NCI-H526 treated with DMSO at 0.1 percent for 48 hours (cell line): ENCODE measurements at places on chromosomes 1 and 21.
A peak's percentile ranks its signal among the peaks of the same experiment; 100 is the strongest.

- no peak for DNase-seq
These were observed 547.4 kb downstream of the PTPRU start for GRCh38 chr1:29783508-29784275.

- DNase-seq: no peak
These were observed 233.6 kb upstream of the FMN2 start for GRCh38 chr1:239858057-239858456.

GRCh38 chr21:40373761-40374160 is 473.2 kb downstream of the DSCAM start:
- no peak for DNase-seq

DNA sequence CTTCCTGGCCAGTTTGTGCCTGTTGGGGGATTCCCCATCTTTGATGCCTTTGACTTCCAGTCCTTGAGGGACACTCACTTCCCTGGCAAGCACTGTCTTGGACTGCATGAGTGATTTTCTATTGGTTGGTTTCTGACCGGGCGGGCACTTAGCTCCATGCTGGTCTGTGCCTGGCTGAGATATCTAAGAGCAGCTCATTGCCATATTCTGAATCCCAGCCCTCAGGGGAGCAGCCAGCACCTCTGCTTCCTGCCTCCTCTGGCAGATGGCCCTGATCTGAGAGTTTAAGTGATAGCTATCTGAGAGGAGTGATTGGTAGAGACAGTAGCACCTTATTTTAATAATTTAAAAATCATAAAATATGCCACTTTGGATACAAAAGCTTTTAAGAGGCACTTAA is 52.5 kb downstream of the DISC1 start:
- no peak for DNase-seq

DNA sequence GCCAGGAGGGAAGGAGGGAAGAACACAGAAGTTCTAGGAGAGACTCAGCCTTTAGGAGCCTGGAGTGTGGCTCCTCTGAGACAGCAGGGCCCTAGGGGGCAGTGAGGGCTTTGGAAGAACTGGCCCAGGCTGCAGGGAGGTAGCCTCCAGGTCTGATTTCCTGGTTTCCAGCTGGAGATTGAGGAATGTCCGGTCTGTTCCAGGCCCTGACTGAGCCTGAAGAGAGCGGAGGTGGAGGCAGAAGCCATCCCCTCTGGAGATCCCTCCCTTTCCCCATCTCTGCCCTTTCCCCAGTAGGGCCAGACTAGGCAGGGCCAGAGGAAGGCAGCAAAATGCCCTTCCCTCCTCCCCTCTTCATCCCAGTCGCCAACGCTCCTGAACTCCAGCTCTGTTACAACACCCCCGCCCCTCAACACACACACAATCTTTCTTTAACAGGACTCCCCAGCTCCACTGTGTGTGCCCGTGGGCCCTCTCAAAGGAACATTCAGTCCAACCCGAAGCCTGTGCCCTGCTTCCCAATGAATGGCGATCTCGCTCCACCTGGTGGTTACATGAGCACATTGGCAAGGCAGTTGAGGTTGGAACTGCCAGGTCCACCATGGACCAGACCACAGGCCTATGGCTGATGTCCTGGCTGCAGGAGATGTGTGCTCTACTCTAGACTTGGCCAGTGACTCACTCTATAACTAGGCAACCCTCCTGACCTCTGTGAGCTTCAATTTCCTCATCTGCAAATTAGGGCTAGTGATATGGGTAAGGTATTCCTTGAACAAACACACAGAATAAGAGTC is 32.0 kb downstream of the MAP7D1 start:
- peak; percentile 88 for DNase-seq

- DNase-seq: no peak
These were observed 421.3 kb upstream of the ADGRL2 start for GRCh38 chr1:81379430-81379829.

GRCh38 chr21:39316729-39317128 is 3.3 kb upstream of the BRWD1 start:
- DNase-seq: no peak

GRCh38 chr21:36976228-36976861 is 9.9 kb upstream of the HLCS start:
- DNase-seq: no peak

DNA sequence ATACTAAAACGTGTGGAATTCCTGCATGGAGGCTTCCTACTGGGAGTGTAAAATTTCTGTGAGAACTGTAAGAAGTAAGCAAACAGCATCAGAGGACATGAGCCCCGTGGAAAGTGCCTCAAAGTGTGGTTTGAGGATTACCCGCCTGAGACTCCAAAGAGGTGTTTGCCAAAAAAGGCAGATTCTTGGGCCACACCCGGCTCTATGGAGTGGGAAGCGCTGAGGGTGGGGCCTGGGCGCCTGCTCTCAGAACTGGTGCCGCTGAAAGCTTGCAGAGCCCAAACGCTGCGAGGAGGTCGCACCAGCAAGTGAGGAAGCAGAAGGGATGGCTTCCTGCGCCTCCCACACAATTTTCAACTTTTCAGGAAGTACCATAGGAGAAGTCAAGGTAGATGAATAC is 43.0 kb upstream of the PSEN2 start:
- no peak for DNase-seq

GRCh38 chr1:234916840-234917239 is 211.8 kb downstream of the TOMM20 start:
- no peak for DNase-seq

DNA sequence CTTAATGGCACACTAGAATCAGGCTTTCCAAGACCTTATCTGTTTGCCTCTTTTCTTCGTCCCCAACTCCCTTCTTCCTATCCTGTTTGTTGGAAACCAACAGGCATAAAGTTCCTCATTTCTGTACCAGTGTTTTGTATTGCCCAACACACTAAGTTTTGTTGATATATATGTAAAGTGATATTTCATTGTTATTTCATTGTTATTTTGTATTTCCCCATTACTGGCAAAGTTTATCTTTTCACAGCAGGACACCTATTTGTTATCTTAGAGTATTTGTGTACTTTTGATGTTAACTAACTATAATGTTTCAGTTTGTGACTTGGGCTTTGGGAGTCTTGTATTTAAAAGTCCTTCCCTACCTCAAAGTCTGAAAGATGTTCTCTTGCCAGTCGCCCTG is 27.1 kb downstream of the FAM20B start:
- DNase-seq: no peak

- peak; percentile 21 for DNase-seq
These were observed 20.5 kb downstream of the TMEM51 start for GRCh38 chr1:15173863-15174614.

DNA sequence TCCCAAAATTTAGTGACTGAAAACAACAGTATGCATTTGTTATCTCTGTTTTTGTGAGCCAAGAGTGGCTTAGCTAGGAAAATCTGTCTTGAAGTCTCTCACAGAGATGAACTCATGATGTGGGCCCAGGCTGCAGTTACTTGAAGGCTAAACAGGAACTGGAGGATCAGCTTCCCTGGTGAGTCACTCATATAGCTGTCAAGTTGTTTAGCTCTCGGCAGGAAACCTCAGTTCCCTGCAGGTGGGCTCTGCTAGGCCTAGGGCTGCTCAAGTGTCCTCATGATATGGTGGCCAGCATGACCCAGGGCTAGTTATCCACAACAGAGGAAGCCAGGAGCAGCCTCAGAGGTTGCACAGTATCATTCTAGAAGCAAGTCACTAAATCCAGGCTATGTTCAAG is 30.2 kb upstream of the DDX59 start:
- no peak for DNase-seq

DNA sequence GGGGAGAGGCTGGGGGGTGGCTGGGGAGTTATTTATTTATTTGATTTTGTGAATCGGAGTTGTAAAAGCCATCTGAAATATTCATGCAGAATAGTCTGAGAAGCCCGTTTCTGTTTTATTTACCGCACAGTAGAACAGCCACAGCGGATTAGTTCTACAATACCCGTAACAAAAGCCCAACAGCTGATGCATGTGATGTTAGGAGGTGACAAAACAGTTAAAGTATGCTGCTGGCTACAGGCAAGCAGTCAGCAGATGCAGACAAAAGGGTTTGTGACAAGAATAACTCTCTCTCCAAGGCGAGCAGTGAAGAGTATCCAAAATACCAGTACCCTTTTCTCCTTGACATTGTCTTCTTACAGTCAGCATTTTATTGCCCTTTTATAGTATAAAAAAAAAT is 42.0 kb downstream of the PROX1 start:
- no peak for DNase-seq

DNA sequence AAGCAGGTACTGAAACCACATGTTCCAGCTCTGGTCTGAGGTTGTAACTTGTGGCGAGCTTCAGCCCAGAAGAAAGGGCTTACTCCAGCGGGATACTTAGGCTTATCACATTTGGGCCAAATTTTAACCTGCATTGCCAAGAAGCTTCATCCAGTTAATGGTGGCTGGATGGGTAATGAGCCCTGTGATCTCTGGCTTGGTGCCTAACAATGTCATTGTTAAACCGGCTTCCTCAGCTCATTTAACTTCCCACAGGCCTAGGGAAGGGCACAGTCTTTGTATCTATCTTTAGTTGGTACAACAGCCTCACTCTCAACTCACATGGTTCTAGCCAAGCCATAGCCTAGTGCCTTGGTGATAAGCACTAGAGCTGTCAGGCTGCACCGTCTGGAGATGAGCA is 43.6 kb upstream of the CCDC190 start:
- no peak for DNase-seq

GRCh38 chr1:205568135-205568468 is 63.6 kb downstream of the CDK18 start:
- DNase-seq: no peak

- no peak for DNase-seq
These were observed 318.1 kb downstream of the USP25 start for GRCh38 chr21:16047904-16048303.

- no peak for DNase-seq
These were observed 33.3 kb upstream of the CSF1 start for GRCh38 chr1:109877317-109877771.

- DNase-seq: no peak
These were observed 1.6 kb upstream of the PTPN7 start for GRCh38 chr1:202162047-202162417.

DNA sequence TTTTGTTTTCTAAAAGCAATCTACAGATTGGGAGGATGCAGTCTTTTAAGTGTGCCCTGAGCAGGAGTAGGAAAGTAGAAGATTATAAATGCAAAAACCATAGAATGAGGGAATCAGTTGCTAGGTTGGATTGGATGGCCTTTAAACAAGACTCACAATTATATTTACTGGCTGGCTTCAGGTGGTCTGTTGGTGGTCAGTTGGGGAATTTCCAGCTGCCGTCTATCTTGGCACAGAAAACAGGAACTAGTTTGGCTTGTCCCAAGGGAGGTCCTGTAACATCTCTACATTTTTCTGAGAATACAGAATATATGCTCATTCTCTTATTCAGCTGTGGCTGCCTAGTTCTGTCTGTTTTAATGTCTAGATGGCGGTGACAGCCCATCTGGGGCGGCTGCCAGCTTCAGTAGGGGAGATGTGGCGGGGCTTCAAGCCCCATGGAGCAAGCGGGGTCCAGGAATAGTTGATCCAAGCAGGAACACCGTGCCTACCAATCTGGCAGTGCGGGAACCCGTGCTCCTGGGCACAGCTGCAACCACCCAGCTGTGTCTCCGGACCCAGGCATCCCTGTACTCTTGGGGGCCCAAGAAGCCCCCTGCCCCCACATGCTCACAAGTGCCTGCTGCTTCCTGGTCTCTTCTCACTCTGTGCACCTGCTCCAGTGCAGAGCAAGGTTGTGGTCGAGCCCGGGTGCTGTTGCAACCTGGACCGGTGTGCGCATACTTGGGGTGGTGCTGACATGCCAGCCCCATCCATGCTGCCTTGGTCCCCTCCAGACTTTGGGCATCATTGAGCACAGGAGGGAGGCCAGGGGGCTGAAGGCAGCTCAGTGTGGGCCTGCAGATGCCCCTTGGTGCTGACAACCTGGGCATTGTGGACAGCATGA is 1182.6 kb downstream of the AMY1C start:
- DNase-seq: no peak

DNA sequence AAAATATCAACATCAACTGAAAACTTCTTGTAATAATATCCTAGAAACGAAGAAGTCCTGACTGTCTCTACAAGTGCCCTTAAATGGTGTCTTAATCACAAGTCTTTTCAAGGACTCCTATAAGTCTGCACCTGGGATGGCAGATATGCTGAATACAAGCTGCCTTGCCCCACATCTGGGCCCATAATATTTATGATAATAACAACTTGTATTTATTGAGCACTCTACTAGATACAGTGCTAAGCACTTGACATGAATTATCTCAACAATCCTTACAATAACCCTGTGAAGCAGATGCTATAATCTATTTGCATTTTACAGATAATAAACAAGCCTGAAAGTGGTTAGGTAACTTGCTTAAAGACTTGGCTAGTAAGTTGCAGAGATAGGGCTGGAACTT is 78.0 kb upstream of the ZNF648 start:
- no peak for DNase-seq

DNA sequence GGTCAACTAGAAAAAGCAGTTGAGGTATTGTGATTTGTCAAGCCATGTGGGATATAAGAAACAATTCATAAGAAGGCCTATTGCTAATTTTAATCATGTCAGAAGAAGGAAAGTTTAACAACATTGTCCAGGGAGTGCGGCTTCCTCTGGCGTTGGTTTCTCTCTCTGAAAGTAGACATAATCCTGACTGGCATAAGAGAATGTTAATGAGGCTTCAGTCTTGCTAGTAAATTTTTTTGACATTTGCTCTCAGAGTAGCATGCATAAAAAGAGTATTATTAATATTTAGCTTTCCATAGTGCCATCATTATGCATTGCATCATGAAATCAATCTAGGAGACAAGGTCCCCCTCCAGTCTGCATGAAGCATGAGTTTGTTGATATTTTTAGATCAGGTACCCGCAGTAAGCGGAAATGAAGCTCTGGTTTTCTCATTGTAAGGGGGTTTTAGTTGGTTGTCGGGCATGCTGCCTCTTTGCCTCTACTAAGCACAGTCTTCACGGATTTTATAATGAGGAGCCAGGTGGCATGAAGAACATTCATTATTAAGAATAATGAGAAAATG is 12.8 kb upstream of the PRDM2 start:
- DNase-seq: no peak

DNA sequence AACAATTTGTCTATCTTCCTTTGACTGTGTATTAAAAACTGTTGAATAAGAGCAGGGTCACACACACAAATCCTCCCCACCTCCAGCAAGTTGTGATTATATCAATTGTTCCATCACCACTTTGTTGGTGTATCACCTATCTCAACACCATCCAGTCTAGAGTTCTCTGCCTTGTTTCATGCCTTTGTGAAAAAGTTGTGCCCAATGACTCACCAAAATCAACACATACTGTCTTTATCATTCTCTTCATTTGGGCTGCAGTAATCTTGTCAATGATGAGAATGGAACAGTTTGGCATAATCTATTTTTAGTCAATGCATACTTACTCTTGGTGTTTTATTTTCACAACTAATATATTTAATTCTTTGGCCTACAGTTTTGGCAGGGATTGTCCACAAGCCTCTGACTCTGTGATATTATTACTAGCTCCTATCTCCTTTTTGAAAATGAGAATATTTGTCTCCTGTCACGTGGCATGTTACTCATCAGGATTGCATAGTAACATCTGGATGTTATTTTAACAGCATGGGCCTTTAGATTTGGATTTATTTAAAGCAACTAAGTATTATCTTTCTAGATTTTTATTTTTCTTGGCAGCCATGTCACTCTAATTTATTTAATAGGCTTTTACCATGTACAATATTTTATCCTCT is 5.1 kb downstream of the C1orf87 start:
- DNase-seq: no peak
